ENCODE measurements at places on chromosomes 12 and 14.

DNA sequence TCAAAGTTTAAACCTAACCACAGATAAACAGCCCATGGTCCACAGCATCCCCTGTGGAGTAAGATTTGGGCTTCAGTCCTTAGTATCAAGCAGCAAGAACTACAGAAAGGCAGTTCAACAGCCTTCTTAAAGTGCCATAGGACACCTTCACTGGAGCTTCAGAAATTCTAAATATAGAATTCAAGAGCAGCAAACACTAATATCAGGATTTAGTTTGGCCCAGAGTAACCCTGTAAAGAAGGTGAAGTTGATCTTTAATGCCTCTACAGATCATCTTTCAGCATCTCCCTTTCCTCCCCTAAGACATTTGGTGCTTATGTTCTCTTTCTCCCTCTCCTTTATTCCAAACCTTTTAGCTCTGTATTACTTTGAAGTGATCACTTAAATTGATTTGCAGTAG lies 59.5 kb upstream of the ARHGAP5 start:
- no peak for DNase-seq

DNA sequence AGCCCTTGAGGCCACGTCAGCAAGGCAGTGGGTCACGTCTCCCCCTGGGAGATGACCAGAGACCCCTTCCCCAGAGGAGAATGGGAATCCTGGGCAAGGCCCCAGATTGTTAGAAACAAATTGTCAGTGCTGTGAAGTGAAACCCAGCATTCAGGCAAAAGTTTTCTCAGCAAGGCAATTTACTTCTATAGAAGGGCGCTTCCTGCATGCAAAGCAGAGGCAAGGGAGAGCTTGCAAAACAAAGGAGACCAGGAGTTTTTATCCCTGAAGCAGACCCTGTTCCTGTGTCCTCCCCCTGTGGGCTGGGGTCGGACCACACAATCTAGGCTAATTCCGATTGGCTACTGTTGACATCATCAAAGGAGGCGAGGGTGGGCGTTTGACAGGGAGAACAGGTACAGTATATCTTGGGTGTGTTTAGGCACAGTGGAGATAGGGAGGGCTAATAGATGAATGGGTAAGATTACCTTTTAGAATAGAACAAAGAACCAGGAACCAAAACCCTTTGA lies 114.2 kb downstream of the RIN3 start:
- DNase-seq: no peak

DNA sequence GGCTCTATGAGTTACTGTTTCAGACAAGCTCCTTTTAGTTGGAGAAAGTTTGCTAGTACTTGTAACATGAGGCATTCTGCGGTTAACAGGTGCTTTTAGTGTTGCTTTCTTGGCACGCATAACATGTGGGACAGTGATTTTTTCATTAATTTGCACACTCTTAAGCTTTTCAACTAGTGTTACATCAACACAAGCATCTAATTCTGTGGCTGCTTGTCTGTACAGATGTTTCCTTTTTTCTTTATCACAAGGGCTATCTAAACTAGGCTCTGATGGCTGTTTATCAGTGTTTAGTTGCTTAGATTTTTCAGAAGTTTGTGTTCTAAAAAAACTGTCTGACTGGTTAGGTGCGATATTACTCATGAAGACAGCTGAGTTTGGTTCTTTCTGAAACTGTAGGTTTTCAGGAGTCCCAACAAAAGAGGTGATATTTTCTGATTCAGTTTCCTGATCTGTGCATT lies 120.1 kb downstream of the RALGAPA1 start:
- no peak for DNase-seq

- no peak for DNase-seq
Observed at GRCh38 chr12:15707516-15708199, 81.5 kb downstream of the EPS8 start.

DNA sequence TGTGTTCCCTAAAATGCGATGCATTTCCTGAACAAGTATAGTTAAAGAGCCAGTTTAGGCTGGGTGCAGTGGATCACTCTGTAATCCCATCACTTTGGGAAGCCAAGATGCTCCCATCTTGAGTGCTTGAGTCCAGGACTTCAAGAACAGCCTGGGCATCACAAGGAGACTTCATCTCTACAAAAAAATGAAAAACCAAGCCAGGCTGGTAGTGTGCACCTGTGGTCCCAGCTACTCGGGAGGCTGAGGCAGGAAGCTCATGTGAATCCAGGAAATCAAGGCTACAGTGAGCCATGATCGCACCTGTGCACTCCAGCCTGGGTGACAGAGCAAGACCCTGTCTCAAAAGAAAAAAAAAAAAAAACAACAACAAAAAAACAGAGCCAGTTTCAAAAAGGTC lies 26.3 kb downstream of the HECTD1 start:
- no peak for DNase-seq

DNA sequence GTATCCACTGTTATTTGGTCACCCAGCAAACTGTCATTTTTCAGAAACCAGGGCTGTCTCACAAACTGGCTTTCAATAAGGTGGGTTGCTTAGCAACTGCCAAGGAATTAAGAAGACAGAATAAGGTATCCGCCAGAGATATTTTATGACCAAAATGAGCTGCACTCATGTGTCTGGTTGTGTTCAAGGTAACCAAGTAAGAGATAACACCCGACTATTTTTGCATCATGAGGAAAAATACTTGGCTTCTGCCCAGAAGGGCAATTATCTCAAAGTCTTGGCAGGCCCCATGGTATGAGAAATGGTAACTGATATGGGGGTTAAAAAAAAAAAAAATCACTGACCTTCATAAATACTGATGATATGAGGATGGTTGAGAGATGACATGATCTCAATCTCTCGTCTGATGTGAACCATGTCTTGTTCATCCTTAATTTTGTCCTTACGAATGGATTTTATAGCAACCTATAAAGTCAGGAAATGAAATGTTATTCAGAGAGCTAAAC lies 32.6 kb downstream of the NUAK1 start:
- DNase-seq: no peak

DNA sequence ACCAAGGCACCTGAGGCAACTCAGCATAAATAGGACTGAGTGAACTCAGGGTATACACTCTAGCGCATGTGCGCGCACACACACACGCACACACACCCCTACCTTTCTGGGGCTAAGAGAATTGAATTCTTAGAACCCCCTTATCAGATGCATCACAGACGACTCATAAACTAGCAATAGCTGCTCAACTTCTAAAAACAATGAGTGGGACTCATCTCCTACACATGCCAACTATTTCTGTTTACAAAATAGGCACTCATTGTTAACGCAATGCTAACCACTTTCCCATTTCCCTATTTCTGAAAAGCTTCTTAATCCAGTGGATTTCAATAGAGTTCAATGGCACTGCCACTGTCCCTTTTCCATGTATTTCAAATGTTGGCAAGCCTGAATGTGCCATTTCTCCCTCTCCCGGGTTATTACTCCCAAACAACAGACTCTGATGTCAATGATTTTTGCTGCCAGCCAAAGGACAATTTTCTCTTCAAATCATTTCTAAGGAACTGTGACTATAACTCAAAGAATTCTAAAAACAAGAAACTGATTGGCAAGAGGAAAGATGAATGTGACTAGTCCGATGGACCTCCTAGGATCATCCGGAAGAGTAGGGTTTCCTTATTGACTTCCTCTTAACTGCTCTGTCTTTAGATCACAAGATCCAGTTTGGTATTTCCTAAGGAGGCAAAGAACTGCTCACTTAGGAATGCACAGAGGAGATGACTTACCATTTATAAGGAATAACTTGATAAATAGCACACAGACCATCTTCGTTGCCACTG lies 48.8 kb downstream of the SLC38A1 start:
- peak; percentile 58 for DNase-seq

DNA sequence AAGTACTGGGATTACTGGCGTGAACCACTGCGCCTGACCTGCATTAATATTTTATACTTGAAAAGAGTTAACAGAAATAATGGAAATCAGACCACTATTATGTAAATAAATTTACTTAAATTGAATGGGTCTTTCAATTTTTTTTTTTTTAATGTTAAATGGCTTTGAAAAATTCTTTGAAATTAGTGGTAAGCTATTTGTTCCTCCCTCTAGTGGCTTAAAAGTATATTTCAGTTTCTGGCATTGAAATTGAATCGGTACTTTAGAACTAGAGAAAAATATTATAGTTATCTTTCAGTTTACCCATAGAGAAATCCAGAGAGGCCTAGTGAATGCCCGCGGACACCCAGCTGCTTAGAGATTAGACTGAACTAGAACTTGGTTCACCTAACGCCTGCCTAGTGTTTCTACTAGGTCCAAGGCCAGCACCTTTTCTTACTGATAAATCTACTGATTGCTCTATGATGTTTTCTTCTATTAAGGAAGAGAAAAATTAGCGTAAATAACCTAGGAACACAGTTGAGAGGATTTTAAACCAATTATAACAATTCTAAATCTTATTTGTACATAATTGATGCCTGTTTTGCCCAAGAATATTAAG lies 106.5 kb downstream of the EML1 start:
- no peak for DNase-seq

DNA sequence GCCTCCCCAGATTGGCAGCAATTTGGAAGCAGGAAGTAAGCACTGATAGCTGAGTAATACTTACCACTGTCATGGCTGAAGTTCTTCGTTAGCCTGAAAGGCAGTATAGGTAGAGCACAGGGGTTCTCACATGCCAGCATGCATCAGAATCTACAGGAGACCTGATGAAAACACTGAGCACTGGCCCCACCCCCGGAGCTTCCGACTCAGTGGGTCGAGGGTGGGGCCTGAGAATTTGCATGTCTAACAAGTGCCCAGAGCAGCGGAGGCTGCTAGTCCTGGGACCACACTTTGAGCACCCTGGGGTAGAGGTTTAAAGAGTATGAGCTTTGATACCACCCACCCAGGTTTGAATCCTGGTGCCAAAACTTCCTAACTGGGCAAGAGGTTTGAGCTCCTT lies 89.6 kb downstream of the FBXW8 start:
- DNase-seq: no peak

- DNase-seq: peak; percentile 21
Observed at GRCh38 chr14:45426685-45427282, 173.8 kb upstream of the MIS18BP1 start.

GRCh38 chr12:92619026-92619425 lies 83.8 kb upstream of the PLEKHG7 start:
- no peak for DNase-seq

- peak; percentile 72 for DNase-seq
Observed at GRCh38 chr14:32252030-32252670, 49.1 kb upstream of the RNU6-8 start.

GRCh38 chr12:80230068-80230467 lies 130.7 kb downstream of the OTOGL start:
- DNase-seq: no peak

DNA sequence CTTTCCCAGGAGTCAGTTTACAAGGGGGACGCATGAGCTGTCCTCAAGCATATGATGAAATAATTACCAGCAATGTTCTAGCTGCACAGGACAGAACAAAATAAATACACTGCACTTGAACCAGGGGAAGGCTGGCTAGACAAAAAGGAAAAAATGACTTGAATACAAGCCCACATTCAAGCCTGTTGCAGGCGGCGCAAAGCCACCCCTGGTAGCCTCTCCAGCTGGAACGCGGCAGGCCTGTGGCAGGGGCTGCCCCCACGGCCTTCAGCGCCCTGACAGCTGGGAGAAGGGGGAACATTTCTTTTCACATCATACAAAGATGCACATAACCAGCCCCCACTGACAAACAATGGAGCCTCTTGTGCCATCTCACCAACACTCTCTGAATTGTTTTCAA lies 57.1 kb downstream of the TRAFD1 start:
- no peak for DNase-seq

DNA sequence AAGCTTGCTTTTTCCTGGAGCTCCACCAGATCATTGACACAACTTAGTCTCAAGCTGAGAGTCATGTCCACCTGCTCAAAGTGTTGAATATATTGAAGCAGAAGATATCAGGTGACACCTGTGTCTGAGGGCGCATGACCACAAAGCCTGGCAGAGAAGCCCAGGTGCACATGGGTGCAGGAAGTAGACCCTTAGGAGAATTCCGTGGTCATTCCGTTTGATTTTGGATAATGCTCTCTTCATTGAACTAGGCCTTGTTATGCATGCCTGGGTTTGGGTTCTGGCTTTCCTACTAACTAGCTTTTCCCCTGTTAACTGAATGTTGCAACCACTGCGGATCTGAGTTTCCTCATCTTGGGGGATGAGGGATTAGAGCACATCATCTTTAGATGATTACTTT lies 7.1 kb downstream of the ARHGDIB start:
- no peak for DNase-seq

DNA sequence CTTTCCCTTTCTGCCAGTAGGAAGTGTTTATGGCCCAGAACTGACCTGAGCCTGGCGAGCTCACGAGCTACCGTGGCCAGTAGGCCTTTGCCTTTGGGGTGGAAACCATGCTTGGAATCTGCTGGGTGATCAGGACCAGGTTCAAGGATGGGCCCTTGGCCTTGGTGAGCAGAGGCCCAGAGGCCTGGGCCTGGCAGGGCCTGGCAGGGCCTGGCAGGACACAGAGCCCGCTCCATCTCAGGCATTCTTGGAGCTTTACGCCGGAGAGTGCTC lies 184.8 kb upstream of the RTL1 start:
- DNase-seq: no peak

DNA sequence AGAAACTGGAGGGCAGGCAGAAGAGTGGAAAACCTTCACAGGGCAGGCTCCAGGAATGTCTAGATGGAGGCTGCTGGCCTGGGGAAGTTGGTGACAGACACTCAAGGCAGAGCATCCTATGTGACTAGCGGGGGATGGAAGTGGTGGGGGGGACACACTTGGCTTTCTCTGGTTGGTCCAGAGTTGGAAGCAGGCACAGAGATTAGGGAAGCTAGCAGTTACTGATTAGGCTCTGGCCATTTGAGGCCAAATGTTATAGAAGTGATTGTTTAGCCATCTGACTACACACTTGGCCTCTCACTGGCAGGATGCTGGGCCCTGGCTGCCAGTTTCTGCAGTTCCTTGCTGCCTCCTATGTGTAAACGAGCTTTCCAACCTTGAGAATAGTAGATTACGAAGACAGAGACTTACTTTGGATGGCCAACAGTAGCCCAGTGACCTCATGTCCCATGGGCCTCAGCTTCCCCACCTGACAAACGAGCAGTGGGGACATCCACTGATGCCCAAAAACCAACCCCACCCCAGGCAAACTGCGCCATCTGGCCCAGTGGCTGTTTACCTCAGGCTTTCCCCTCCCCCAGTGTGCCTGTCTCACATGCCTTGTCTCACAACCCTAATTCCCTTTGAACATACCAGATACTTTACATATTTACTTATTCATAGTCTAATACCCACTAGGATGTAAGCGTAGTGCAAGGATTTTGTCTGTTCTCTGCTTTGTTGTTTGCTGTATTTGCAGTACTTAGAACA lies 102.7 kb downstream of the PAPLN start:
- DNase-seq: no peak

GRCh38 chr12:1531153-1531653 lies 63.2 kb downstream of the FBXL14 start:
- DNase-seq: no peak

GRCh38 chr14:60753264-60754119 lies 18.9 kb downstream of the MNAT1 start:
- no peak for DNase-seq

- DNase-seq: no peak
Observed at GRCh38 chr14:56794557-56795283, 15.6 kb downstream of the OTX2 start.
